GM23338 (cell line): ENCODE measurements at places on chromosomes 6 and 20. TPM values are rescaled to one million over a fixed set of nuclear protein-coding genes. Genes with fewer than 3 reads are reported as not detected.

DNA sequence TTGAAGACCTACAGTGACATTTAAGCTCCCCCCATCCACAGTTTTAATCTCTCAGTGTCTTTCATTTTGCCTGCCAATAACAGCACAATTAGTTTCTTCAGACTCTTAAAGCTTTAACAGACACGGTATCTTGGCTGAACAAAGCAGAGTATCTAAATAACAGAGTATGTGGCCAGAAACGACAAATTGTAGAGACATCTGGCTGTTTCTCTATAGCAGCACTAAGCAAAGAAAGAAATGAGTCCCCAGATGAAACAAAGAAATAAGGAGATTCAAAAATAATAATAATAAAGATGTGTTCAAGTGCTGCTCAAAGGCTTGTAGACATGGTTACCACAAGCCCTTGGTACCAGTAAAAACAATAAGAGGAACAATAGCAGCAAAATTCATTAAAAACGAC, 97.8 kb upstream of the HDAC2 start:
- DNase-seq = no peak

- no peak for DNase-seq
Observed at GRCh38 chr6:128417698-128418097, 102.7 kb downstream of the PTPRK start.

DNA sequence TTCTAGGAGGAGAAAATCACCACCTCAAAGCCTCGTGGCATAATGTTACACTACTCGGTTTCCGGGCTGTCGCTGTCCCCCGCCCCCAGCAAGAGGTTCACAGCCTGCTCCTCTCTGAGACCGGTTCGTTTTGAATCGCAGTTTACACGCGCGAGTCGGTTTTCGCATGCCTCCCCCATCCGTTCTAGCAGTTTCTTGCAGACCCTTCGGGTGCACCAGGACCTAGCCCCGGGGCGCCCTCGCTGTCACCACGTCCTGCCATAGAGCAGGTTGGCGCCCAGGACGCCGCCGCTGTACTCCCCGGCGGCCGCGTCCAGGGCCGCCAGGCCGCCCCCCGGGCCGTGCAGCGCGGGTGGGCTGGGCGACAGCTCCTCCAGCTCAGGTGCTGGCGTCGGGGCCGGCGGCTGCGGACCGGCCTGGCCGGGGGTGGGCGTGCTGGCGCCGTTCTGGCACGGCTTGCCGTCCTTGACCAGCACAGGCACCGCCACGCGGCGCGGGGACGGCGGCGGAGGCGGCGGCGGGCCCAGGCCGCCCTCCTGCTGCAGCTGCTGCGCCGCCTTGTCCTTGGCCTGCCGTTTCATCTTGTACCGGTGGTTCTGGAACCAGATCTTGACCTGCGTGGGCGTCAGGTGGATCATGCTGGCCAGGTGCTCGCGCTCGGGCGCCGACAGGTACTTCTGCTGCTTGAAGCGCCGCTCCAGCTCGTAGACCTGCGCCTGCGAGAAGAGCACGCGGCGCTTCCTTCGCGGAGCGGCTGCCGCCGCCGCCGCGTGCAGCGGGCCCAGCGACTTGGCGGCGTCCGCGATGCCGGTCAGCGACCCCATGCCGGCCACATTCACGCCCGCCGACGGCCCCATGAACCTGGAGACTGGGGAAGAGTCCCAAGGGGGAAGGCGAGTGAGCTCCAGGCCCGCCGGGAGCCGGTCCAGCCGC, 1.4 kb downstream of the NKX2-4 start:
- DNase-seq = peak; percentile 71

DNA sequence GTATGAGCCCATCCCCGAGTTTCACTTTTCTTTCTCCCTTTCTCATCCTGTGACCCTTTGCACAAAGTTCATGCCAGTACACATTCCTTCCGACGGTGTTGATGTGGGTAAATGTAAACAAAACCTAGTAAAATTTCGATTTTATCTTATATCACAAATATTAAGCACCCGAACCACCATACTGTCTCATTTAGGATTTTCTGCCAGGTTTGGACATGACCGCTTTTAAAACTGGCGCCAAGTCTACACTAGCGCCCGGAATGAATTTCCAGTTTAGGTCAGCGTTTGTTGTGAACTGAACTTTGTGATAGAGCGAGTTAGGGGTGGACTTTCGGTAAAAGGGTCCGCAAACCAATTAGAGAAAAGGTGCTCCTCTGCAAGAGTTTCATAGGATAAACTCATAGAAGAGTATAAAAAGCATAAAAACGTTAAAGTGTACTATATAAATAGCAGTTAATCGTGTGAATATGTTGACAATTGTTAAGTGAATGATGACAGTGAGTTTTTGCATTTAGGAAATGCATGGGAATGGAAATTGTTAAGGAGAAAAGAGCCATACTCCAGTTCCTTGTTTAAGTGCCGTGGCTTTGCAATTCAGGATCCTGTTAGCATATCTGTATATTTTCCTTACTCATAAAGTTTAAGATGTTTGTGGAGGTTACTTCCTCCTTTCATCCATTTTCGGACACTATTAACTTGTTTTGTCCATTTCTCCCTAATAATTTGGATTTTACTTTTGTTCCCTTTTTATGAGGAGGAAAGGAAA, 937 bp downstream of the AKAP7 start:
- DNase-seq = no peak

ELOVL2 gene
- 1.6 and 1.7 TPM in 2 replicates for total RNA-seq

TREML4 gene
- not detected in 2 replicates for total RNA-seq

GRCh38 chr6:38350942-38351341, 288.8 kb downstream of the BTBD9 start:
- peak; percentile 22 for DNase-seq

- DNase-seq = no peak
Observed at GRCh38 chr6:20156824-20157223, 55.4 kb downstream of the MBOAT1 start.

DNA sequence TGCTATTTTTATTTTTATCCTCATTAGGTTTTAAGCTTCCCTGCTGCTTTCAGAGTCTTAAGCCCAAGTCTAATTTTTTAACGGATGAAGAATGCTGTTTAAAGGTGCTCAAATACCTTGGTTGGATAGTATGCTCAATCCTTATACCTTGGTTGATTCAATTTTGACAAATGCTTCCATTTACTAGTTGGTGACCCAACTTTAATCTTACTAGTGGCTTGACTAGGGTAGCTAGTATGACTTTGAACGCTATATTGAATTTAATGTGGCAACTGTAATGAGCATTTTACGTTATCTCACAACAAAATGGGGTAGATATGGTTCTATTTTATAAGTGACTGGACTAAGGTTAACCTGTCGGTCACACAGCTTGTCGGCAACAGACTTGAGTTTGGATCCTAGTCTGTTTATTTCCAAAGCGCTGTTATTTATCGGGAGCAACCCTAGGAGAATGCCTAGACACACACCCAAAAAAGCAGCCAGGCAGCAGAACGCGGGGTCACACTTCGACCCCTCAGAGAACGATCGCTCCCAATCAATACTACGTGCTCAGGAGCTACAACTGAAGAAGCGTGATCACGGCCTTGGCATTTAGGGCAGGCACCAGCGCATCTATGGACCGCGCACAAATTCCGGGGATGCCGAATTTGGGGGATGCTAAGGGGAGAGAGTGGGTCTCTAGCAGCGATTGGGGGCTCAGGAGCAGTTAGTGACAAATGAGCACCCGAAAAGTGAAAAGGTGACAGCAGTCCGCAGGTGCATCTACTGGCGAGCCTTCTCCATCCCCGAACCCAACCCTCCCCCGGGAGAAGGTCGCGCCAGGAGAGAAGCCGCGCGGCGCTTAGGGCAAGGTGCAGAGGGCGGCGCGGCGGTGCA, 586 bp upstream of the ALDH5A1 start:
- DNase-seq = peak; percentile 79

SALL4 gene
- total RNA-seq = 218 and 227 TPM in 2 replicates

DNA sequence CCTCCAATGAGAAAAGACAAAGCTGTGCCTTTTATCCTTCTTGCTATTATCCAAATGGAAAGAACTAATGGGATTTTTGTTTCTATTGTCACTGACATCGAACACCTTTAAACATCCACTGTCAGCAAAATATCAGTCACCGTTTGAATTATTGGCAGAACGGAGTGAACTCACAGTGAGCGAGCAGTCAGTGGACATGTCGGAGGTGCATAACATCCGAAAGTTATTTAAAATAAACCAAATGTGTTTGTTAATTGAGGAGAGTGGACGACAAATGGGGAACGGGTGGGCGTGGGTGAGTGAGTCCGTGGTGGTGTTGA, 38.8 kb downstream of the PMEPA1 start:
- DNase-seq = no peak

PTCRA gene
- total RNA-seq = not detected in 2 replicates

DEFB126 gene
- not detected in 2 replicates for total RNA-seq

WFDC12 gene
- not detected in 2 replicates for total RNA-seq

RAD21L1 gene
- 0.10 TPM in 1 of 2 replicates, not detected in the other for total RNA-seq

OR12D3 gene
- not detected in 2 replicates for total RNA-seq

- DNase-seq = peak; percentile 55
Observed at GRCh38 chr6:170289180-170289931, 1.5 kb downstream of the DLL1 start.
